ENCODE measurements at places on chromosomes 12 and 14. TPM values are rescaled to one million over a fixed set of nuclear protein-coding genes. Genes with fewer than 3 reads are reported as not detected.

Gene COX8C
- 0.72 TPM for total RNA-seq

- no peak for DNase-seq
Measured at GRCh38 chr12:131489718-131490117, 221.2 kb upstream of the SFSWAP start.

GRCh38 chr12:3202096-3202495 lies 124.9 kb downstream of the TSPAN9 start:
- no peak for DNase-seq

DNA sequence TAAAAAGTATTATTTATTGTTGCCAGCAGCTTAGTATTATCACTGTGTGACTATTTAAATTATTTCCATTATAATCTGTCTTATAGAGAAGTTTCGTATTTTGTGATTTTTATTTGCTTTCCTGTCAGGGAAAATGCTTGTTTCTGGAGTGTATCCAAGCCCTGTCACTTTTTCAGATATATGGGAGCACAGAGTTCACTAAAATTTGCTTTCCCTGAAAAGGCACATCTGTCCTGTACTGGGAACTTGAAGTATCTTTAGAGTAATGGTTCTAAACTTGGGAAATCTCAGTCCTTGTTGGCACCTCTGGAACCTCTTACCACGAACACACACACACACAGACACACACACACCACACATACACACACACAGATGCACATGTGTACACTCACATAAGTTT lies 39.3 kb upstream of the SSTR1 start:
- DNase-seq, result no peak

DNA sequence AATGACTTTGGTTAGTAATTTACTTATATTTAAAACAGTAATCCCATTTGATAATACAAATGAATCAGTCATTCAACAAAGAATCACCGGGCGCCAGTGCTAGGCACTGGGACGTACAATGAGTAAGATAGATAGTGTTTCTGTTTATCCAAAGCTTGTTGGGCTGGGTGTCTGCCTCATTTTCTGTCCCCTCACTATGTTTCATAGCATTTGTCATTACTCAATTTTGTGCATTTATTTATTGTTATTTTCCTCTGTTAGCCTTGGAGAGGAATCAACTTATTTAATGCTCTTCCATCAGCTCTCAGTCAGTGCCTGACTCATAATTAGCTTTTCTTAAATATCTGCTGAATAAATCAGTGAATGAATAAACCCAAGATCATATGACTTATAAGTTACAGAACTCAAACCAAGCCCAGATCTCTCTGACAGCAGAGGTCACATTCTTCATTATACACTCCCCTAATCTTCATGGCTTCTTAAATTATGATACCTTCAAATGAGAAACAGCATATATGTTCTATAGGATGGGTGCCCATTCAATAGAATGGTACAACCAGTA lies 86.2 kb downstream of the TSPAN8 start:
- no peak for DNase-seq

GRCh38 chr12:110005319-110005973 lies 6.2 kb downstream of the ANKRD13A start:
- DNase-seq, result no peak

GRCh38 chr12:92971859-92972524 lies 42.9 kb upstream of the EEA1 start:
- no peak for DNase-seq

- no peak for DNase-seq
Measured at GRCh38 chr14:51738754-51739153, 87.0 kb downstream of the FRMD6 start.

DNA sequence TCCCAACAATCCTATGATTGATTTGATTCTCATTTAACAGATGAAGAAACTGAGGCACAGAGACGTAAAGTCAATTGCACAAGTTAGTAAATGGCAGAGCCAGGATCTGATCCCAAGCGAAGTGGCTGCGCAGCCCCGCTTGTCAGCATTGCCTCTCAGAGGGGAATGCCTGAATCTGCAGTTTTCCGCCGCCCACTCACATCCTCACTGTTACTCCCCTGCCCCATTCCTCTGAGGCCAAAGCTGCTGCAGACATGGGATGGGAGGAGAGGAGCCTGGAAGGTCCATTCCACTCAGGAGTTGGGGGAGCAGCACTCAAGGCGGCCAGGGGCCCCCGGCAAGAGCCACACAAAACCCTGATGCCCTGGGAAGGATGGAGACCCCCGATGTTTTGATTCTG lies 1.0 kb downstream of the NRIP2 start:
- peak; percentile 32 for DNase-seq

Gene ZFYVE1
- 14.9 TPM for total RNA-seq
